Activated naive CD4-positive, alpha-beta T cell (primary cell): ENCODE measurements at places on chromosomes 2 and 18.

- no peak for DNase-seq
These were observed 988 bp upstream of the KANSL1L start for GRCh38 chr2:210172219-210172575.

GRCh38 chr2:6955511-6956136 is 38.4 kb downstream of the RNF144A start:
- DNase-seq, result no peak

DNA sequence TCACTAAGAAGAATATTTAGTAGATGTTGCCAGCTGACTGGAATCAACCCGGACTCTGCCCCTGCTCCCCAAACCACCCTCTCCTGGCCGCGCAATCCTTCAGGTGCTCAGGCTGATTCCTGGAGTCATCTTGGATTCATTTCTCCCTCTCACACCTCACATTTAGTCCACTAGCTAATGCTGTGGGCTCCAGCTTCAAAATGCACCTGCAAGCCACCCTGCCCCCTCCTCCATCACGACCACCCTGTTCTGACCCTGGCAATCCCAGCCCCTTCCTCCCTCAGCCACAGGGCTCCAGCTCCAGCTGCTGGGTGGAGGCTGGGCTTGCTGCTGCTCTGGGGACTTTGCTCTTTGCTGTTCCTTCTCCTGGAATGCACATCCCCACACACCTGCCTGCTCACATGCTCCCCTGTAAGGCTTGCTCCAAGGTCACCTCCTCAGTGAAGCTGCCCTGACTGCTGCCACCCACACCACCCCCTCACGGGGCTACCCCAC is 61.3 kb upstream of the SH3RF3 start:
- no peak for DNase-seq

- DNase-seq, result no peak
These were observed 333.9 kb downstream of the EIPR1 start for GRCh38 chr2:3043726-3044125.

- DNase-seq, result peak; percentile 10
These were observed 1.4 kb downstream of the B3GNT2 start for GRCh38 chr2:62197011-62197924.

DNA sequence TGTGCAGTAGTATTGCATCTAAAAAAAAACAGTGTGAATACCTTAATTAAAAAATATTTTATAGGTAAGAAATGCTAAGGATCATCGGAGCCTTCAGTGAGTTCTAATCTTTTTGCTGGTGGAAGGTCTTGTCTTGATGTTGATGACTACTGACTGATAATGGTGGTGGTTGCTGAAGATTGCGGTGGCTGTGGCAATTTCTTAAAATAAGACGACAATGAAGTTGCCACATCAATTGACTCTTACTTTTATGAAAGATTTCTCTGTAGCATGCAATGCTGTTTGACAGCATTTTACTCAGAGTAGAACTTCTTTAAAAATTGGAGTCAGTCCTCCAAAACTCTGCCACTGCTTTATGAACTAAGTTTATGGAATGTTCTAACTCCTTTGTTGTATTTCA is 36.2 kb downstream of the GLS start:
- no peak for DNase-seq

DNA sequence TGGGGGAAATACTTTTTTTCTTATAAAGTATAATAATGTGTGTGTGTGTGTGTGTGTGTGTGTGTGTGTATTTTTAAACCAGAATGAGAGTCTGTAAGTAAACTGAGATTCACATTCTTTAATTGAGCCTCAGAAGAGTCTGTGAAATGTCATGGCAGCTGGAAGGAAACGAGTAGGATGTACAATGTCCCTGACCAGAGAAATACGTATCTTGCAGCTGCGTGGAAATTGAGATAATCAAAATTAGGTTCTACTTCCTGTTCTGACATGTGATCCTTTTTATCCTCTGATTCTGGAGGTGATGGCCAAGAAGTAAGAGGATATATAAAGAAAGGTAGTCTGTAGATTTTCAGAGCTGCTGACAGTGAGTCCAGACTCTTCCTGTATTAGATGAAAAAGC is 50.0 kb downstream of the SH3RF3 start:
- DNase-seq, result no peak

GRCh38 chr2:20675701-20676352 is 8.9 kb downstream of the GDF7 start:
- DNase-seq, result no peak

GRCh38 chr2:8457092-8457481 is 224.8 kb upstream of the ID2 start:
- DNase-seq, result peak; percentile 9

GRCh38 chr2:125554956-125555355 is 1101.0 kb upstream of the GYPC start:
- DNase-seq, result no peak

DNA sequence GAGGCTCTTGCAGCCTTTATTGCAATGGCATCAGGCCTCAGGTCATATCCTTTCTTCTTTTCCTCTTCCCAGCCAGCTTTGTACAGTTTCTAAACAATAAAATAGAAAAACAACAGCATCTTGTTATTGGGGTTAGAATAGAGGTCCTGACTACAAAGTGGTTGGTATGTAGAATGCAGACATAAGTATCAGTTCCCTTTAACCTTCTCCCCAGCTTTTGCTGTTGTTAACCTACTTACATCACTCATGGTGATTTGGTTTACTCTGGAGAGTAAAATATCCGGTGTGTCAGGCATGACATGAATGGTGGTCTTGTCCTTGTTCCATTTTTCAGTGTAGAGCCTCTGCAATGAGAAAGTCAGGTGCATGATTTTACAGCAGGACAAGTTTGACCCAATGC is 69.8 kb downstream of the NEB start:
- DNase-seq, result no peak

DNA sequence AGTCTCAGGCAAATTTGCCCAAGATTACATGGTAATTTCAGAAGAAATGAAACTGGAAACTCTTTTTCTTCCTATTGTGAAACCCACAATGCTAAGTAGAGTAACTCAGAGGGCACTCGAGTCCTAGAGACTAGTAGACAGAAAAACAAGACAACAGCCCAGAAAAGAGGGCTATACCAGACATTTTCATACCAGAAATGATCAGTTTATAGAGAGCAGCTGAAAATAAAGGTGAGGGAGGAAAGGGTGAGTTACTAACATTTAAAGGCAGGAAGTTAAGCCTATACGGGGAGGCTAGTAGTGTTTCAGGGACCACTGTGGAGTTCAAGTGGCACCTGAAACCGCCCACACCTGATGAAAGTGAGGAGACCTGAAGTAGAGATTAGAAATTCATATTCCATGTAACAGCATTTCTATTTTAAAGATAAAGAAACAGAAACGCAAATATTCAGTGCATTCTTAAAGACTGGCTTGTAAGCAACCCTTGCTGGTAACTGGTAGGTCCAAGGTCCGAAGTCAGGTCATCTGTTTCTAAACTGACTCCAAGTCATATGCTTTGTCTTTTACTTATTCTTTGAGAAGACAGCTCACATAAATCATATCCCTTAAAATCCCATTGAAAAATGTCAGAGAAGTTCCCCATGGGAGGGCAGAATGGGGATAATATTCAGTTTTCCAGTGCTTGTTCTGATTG is 145.1 kb upstream of the ITGB6 start:
- DNase-seq, result no peak

GRCh38 chr18:30889519-30890301 is 152.8 kb downstream of the DSC3 start:
- DNase-seq, result no peak

DNA sequence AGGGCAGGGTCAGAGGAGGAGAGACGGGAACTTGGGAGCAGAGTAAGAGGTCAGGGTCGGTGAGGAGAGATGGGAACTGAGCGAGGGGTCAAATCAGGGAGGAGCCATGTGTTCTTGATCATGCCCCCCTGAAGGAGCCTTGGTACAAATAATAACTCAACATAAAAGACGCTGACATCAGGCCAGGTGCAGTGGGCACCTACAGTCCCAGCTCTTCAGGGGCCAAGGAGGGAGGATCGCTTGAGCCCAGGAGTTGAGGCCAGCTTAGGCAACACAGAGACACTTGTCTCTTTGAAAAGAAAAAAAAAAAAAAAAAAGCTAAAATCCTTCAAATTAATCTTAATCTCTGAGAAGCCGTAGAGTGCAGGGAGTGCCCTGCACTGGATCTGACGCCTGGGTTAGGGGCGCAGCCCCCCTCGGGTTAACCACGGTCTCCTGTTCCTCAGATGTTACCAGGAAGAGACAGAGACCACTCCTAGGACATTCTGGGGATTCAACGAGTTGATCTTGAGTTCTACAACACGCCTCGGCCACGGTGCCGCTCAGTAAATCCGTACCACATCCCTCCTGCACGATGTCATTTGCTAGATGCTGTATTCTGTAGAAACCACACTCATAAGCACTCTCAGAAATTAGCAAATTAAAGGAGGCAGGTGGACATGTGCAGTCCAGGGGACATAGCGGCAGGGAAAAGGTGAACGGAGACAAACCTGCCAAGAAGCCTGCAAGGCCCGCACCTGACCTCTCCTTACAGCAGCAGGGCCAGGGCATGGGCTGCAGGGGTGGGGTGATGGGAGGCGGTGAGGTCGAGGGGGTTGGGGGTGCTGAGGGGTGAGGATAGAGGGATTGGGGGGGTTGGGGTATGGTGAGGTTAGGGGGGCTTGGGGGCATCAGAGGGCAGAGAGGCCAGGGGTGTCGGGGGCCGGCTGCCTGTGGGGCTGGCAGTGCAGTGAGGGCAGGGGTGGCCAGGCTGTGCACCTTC is 29.2 kb downstream of the SLC66A2 start:
- DNase-seq, result no peak

DNA sequence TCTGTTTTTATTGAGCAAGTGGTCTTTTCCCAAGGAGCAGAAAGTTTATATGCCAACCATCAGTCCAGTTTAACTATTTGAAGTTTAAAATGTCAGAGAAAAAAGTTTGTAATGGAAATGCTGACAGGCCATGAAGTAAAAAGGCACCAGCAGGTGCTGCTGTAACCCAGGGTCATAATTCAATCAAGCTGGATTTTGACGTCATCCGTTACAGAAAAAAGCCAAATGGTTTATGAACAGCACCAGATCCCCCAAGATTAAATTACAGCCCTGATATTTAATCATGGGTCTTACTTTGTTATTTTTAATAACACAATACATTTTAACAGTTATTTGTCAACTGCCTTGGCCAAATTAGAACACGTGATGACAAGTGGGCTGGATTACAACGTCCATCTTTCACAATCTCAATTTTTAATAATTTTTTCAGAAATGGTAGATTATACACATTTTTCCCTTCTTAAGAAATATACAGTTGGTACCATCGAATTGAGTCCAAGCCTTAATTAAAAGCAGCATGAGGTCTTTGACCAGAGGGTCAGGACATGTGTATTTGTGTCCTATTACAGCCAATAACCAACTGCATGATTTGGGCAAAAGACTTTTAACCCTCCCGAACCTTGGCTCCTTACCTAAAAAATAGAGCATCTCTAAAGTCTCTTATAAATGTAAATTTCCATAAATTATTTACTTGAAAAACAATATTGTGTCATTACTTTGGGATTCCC is 10.0 kb downstream of the TCF4 start:
- no peak for DNase-seq

DNA sequence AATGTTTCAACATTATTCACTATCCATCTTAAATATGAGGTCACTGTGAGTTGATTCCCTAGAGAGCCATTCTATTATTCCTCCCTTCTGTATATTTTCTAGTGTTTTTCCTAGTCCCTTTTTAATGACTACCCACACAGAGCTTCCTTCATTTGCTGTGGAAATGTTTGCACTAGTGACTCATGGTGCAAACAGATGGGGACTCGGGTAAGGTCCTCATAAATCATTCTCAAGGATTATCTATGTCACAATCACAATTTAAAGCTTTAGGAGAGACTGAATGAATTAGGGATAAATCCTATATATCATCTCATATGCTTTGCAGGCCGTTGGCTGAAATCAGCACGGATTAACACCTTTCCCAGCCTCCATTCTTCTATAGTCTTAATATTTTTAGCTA is 159.6 kb downstream of the DCC start:
- no peak for DNase-seq

GRCh38 chr2:181404472-181404871 is 52.7 kb upstream of the ITGA4 start:
- DNase-seq, result no peak

GRCh38 chr18:46712406-46712805 is 44.4 kb downstream of the ST8SIA5 start:
- no peak for DNase-seq

GRCh38 chr18:44733754-44734465 is 53.2 kb downstream of the SETBP1 start:
- no peak for DNase-seq

DNA sequence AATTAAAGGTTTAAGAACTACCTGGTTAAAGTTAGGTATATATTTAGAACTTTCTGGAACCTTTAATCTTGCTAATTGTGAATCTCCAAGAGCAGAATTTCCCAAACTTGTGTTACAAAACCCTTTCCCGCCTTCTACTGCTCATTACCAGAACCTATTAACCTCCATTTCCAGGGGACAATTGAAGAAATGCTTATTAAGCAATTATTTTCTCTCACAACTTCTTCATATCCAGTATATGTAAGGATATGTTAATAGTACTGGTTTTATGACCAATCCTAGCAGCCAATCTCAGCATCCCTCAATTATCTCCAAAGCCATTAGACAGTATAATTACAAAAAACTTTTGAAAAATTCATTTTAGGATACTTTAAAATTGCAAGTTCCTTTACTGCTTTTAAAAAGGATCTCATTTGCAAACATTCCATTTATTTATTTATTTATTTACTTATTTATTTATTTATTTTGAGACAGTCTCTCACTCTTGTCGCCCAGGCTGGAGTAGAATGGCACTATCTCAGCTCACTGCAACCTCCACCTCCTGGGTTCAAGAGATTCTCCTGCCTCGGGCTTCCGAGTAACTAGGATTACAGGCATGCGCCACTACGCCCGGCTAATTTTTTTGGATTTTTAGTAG is 3.7 kb downstream of the GFPT1 start:
- no peak for DNase-seq

DNA sequence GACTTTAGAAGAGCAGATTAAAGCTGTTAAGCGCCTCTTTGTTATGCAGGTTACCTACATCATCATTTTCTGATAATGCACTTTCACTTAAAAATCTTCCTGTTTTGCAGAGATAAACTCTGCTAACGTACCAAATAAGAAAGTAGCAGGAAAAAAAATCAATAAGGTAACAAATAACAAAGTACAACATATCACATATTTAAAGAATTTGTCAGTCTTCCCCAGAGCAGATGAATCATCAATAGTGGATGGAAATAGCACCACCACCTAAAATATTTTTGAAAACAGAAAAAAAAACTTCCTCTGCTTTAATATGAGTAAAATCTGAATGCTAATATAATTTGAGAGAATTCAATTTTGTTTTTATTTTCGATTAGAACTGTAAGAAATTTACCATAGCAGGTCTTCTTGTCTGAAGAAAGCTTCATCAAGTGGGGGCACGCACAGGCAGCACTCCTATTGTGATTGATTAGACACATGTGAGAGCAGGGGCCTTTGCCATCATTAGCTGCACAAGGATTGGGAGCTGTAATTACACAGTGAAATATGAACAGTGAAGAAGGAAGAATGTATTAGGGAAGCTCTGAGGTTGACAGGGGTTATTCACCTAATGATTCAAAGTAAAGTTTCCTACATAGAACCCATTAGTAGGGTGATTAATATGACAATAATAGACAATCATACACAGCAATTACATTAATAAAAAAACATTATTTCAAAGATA is 1279.4 kb downstream of the LRP1B start:
- DNase-seq, result no peak
